ENCODE measurements at places on chromosomes 5 and 9.
A peak's percentile ranks its signal among the peaks of the same experiment; 100 is the strongest.

GRCh38 chr9:135991771-135992170, 30.6 kb upstream of the UBAC1 start:
- no peak for DNase-seq

- peak; percentile 59 for DNase-seq
These were observed 10.8 kb downstream of the OR13J1 start for GRCh38 chr9:35859310-35859989.

GRCh38 chr9:107928701-107929371, 439.3 kb upstream of the KLF4 start:
- DNase-seq = no peak

DNA sequence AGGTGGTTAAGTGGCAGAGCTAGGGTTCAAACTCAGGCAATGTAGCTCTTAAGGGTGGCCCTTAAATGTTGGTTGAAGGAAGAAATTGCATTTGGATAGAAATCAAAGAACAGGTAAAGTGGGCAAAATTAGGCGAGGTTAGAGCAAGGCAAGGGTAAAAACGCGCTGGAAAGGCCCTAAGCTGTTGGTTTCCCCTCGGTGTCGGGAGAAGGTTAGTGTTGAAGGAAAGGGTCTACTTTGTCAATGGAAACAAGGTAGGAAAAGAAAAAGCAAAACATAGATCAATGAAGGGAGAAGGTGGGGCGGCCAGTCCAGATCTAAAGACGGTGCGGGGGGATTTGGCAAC, 431 bp downstream of the FASTKD3 start:
- DNase-seq = no peak

DNA sequence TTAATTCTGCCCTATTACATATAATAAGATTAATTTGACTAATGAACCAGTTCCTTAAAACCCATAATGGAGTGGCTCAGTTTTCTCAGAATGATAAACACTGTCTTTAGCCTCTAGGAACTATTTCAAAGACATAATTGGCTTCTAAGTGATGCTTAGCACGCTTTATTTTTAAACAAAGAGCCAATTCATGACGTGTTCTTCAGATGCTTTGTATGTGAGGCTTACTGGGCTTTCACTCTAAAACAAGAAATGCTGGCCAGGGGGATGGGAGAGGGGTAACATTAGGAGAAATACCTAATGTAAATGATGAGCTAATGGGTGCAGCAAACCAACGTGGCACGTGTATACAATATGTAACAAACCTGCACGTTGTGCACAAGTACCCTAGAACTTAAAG, 7.6 kb upstream of the SFXN1 start:
- DNase-seq = no peak

DNA sequence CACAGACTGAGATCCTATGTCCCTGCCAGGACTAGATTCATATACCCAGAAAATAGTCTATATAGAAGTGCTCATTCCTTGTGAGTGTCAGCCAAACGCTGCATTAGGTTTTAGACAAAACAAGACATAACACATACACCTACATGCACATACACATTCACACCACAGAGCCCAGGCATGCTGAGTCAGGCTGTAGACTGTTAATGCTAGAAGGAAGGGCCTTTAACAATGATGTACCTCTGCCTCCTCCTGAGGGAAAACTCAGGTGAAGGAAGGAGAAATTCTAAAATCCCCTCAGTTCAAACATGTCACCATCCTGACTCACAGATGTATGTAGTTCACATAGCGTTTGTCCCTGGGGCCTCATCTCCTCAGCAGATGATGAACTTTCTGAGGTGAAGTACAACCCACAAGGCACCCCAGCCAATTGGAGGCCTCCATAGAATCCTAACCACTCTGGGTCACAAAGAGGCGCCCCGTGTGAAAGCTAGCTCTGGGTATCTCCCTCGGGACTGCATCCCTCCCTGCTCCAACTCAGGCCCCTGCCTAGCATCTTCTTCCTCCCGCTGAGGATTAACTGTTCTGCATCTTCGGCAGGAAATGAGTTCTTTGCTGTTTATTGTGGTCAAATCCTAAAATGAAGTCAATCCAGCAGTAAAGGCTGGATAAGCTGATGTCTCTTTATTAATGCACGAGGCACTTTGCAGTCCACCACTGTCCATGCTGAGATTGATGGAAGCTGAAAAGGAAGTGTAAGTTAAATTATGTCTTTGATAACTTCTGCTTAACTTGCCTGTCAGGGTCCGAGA, 40.8 kb upstream of the FSTL4 start:
- DNase-seq = no peak

DNA sequence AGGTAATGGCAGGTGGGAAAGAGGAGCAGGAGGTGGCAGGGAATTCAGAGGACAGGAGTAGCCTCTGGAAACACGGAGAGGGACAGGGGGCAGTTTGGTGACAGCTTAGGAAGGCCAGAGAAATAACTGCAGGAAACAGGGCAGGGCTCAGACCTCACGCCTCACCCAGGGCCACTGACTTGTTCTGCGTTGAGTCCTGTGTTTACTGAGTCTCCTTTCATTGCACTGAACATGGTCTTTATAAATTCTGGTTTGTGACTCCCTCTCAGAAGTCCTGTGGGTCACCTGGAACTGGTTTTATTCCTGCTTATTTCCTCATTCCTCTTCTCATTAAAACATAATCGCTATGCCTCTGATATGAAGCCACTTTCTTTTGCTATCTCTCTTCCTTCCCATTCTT, 55.2 kb upstream of the ZNF622 start:
- no peak for DNase-seq

- no peak for DNase-seq
These were observed 80.3 kb upstream of the EQTN start for GRCh38 chr9:27377147-27377807.

GRCh38 chr9:79719021-79719420, 147.3 kb downstream of the TLE4 start:
- no peak for DNase-seq

GRCh38 chr9:18826248-18826647, 206.8 kb downstream of the SAXO1 start:
- DNase-seq = no peak

- DNase-seq = no peak
These were observed 280.8 kb upstream of the RASA1 start for GRCh38 chr5:86986837-86987236.

- no peak for DNase-seq
These were observed 163.7 kb downstream of the ELAVL2 start for GRCh38 chr9:23662320-23662719.

DNA sequence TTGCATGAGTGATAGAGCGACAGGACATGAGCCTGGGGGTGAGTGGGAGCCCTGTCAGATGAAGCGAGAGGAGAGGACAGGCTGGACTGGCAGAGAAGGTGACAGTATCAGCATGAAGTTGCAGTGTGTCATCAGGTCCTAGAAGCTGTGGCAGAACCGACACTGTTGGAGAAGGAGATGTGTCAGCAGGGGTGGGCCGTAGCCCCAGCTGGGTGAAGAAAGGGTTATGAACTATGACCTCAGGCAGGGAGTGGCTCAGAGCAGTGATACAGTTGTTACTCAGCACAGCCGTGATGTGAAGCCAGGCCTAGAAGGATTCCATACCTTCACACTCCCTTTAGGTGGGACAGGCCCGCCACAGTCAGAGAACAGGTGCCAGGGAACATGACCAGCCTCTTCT, 7.6 kb downstream of the PCYOX1L start:
- no peak for DNase-seq

DNA sequence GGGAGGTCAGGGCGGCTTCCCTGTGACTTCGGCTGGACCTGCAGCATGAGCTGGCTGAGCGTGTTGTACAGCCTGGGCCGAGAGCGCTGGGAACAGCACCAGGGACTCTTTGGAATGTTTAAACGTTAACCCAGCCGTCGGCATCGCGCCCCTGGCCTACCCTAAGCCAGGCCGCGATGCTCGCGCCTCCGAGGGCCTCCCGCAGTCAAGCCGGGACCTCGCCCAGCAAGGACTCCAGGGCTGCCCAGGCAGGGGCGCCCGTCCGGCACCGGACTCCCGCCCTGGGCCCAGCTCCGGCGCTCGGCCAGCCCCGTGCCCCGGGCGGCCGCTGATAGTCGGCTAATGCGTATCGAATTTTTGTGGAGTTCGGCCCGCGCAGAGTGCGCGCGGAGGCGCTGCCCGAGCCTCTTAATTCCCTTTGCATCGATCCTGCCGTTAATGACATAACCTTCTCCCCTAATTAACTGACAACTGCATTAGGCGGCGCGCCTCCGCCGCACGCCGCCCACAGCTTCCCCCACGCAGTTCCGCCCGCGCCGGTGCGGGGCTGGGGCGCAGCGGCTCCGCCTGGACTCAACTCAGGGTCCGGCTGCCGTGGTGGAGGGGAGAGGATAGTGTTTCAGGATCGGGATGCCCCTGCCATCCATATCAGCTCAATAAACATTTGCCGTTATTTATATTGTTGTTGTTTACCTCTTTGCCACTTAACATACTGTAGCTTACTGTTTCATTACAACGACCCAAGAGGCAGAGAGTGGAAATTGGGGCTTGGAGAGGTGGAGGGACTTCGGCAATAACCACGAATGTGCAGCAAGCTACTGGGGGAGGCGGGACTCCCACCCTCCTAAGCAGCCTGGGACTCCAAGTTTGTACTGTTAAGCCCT, 28.8 kb upstream of the CDC23 start:
- DNase-seq = no peak

Data from T47D (cell line).